ENCODE measurements at places on chromosomes 5 and 9.
A peak's percentile ranks its signal among the peaks of the same experiment; 100 is the strongest.

- DNase-seq = no peak
Measured at GRCh38 chr5:10227379-10227778, 22.3 kb downstream of the ATPSCKMT start.

GRCh38 chr9:136644593-136645351, 17.9 kb upstream of the EGFL7 start:
- DNase-seq = peak; percentile 66

DNA sequence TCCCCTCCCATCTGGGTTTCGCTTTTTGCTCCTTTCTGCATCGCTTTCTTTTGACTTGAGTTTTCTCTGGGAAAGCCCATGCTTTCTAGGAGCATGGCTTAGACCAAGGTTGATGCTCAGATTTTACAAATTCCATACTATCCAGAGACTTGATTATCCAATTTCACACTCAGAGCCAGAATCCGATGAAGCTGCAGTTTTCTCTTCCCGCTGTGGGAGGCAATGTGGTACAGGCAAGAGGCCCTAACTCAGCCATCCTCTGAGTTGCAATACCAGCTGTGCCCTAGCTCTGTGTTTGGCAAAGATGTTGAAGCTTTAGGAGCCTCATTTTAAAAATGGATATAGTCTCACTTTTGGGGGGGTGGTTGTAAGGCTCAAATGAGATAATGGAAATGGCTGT, 85.1 kb downstream of the BRINP1 start:
- no peak for DNase-seq

GRCh38 chr5:179413086-179413690, 67.9 kb upstream of the ADAMTS2 start:
- no peak for DNase-seq

- DNase-seq = no peak
Measured at GRCh38 chr5:111953351-111954127, 196.5 kb upstream of the NREP start.

GRCh38 chr5:5978501-5979376, 399.6 kb downstream of the MED10 start:
- DNase-seq = no peak

- no peak for DNase-seq
Measured at GRCh38 chr5:40812125-40812524, 14.0 kb upstream of the PRKAA1 start.

GRCh38 chr5:65742565-65743231, 20.7 kb downstream of the NLN start:
- peak; percentile 52 for DNase-seq

DNA sequence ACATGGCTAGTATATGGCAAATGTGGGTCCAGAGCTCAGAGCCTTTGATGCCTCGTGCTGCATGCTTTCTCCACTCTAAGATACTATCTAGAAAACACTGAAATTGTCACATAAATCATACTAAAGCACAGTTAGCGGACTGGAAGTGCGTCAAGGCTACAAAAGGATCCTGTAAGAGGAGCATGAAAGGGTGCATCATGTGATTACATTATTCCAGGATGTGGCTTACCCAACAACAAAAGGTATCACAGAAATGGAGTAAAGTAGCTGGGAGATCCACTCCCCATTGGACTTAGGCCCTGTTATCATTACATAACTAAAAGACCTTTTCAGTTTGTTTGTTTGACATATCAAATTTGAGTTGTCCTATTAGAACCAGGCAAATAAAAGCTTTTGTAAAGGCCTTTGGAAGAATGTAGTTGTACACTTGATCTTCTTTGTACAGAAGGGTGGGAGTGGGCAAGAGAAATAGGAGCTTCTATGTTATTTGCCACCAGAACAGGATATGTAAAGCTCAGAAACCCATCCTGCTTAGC, 6.9 kb downstream of the SLC31A1 start:
- no peak for DNase-seq

DNA sequence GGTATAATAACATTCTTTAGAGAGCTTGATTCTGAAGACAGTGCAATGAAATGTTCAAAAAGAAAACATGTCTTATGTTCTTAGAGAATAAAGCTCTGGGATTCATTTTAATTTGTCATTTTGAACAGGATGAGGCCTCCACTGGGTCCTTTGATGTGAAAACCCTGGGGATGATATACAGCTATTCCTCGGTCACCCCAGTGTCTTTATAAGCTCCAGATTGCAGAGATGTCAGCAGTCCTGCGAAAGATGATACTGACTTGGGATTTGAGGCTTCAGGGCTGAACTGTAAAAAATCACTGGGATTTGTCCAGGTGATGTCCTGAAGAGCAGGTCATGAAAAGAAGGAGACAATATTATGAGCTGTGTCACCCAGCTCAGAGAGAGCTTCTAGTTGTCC, 529.7 kb upstream of the ZNF608 start:
- no peak for DNase-seq

DNA sequence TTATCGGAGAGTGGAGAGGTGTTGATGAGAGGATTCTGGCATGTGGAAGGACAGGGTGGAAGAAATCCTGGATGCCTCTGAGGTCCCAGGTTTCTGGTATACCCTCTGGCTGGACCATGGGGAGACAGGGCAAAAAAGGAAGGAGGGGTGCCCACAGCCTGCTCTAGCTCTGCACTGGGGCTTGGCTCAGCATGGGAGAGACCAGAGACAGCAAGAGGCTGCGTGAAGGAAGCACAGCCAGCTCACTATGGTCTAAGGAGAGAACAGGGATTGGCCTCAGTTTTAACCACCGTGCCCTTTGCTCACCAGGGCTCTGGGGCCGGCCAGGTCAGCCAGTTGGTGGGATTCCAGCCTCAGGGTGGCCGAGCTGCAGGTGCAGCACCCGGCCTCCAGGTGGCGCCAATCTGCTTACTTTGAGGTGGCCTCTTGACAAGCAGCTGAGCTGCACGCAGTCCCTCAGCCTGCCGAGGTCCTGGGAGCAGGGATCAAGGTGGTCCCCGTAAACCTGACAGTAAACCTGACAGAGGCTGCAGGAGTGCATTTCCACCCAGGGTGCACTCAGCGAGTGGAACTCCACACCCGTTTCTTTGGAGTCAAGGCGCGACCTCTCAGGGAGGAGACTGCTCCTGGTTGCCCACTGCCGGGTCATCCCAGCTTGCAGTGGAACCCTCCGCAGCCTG, 25.0 kb upstream of the SPTLC1 start:
- DNase-seq = peak; percentile 58

- no peak for DNase-seq
Measured at GRCh38 chr9:114275246-114276004, 47.5 kb upstream of the ORM1 start.

DNA sequence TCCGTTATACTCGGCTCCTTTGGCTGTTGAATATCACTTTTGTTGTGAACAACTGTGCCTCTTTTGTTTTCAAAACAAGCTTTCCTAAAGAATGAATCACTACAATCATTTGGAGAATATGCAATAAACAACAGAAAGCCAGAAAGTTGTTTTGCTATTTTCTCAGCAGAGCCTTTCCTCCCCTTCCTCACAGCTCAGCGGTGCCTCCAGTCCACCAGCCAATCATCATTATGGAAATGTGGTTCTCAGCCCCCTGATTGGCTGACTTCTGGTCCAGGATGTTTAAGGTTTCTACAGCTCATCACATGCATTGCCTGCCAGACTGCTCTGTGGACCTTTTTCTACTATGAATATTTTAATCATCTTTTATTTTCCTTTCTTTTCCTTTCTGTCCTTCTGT, 9.1 kb upstream of the ZNF608 start:
- no peak for DNase-seq

GRCh38 chr5:128099944-128100343, 16.4 kb downstream of the SLC12A2 start:
- DNase-seq = no peak
